Lower lobe of right lung (tissue), 2 donors: ENCODE measurements at places on chromosomes 2 and 18.

DNA sequence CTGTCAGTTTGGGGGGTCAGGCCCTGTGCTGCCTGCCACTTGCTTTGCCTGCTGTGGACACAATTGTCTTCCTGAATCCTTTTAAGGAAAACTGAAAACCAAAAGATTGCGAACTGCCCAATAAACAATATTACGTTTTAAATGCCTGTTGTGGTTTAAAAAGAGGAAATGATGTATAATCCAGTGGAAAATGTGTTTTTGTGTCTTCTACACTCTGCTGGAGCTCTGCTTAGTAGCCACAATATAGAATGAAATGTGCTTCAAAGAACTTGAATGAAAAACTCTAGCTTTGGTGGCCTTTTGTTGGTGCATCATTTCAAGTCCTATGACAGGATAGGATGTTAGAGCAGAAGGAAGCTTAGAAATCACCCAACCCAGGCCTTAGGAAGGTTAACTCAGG is 23.2 kb upstream of the CABYR start:
- H3K4me1 ChIP-seq: no peaks in the 10 kb centered on the region
- H3K36me3 ChIP-seq: no peaks in the 10 kb centered on the region
- no peak for DNase-seq
- H3K4me3 ChIP-seq: no peak overlapping the region
- no peak overlapping the region for H3K27ac ChIP-seq

- no peak for DNase-seq
- no peaks in the 10 kb centered on the region for H3K36me3 ChIP-seq
- H3K27me3 ChIP-seq: no peaks in the 10 kb centered on the region
- H3K4me3 ChIP-seq: no peak overlapping the region
These were observed 57.4 kb upstream of the B3GNT7 start for GRCh38 chr2:231337807-231338759.

DNA sequence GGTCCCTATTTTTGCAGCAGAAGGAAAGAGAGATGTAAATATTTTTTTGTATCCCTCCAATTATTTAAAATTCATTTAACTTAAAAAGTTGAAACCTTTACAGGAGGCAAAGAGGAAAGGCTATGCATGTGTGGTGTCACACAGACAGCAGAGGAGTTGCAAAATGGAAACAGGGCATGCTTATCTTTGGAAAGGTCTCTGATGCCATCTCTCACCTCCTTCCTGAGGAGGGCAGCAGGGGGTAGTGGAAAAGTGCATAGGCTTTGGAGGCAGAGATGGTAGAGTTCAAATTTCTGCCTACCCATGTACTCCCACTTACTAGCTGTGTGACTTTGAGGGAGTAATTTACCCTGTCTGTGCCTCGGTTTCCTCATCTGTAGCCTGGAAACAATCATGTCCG is 99.6 kb upstream of the MCFD2 start:
- DNase-seq: no peak
- peaks cover 27% of the 10 kb centered on the region for H3K4me1 ChIP-seq
- no peak overlapping the region for H3K4me3 ChIP-seq
- H3K27me3 ChIP-seq: no peaks in the 10 kb centered on the region
- no peak overlapping the region for H3K27ac ChIP-seq

DNA sequence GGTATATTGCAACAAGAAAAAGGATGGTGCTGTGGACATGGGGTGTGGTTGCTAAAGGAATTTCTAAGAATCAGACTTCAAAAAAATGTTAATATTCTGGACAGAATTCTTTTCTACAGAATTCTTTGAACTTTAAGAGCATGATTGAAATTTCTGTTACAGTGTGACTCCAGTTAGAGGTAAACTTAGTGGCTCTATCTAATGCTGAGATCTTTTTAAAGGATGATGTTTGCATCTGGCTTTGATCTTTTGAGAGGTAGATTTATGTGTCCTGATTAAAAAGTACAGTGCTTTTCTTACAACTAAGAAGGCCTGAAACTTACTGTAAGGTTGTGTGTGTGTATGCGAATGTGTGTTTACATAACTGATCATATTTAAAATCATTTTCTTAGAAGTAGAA is 25.4 kb downstream of the NCK2 start:
- peaks cover 30% of the 10 kb centered on the region for H3K4me1 ChIP-seq
- DNase-seq: no peak
- H3K4me3 ChIP-seq: no peak overlapping the region

DNA sequence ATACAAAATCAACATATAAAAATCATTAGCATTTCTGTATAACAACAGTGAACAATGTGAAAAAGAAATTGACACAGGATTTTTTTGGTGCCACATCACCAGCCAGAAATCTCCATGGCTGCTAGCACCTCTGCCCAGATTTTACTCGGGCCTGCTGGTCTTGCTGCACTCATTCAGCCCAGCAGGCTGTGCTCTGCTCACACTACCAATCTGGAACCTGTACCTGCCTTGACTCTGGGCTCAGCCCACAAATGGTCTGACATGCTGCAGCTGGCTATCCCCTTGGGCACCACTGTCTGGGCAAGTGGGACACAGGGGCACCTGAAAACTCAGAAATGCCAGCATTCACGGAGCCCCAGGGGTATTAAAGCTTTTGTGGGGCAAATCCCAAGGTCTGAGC is 392.5 kb upstream of the NRXN1 start:
- H3K4me1 ChIP-seq: no peaks in the 10 kb centered on the region
- no peak overlapping the region for H3K27ac ChIP-seq
- DNase-seq: no peak

DNA sequence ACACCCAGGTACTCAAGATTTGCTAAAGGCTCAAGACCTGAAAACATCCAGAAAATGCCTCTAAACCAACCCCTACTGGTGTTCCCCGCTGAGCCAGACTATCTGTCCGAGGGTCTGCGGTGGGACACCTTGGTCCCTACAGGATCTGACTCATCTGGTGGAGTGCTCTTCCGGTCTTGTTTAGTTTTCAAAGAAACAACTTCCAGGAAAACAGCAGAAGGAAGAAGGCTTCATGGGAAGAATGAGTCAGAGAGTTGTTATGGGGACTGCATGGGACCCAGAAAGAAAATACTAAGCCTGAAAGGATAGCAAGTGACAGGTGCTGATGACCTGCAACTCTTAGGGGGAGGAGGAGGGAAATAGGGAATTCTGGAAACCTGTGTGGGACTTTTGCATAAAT is 41.3 kb downstream of the ZFP36L2 start:
- no peak overlapping the region for H3K4me3 ChIP-seq
- no peaks in the 10 kb centered on the region for H3K27me3 ChIP-seq
- H3K36me3 ChIP-seq: no peaks in the 10 kb centered on the region

DNA sequence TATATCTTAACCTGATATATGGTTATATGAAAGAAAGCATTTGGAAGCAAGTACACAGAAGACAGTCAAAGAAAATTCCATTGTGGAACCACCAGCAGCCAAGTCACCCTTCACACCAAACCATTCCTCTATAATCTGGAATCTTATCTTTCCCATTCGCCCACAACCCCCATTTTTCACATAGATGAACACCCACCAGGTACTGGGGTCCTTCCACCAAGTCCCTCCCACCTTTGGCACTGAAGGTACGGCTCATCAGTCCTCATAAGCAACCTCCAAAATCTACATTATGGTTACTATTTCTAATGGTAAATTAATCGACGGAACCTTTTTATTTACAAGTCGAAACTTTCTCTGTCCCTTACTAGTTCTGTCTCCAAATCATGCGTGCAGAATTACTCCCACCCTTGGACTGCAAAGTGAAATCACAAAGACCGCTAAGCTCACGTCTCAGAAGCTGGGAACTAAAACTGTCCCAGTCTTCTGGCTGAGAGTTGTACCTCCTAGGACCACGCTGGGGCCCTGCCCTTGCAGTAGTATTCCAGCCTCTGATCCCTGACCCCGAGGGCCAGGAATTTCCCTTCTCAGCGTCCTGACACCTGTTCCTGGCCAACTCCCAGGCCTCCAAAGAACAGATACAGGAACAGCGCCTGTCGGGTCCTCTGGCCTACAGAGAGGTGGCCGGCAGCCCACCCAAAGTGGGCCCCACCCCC is 702 bp downstream of the OLA1 start:
- DNase-seq: no peak
- no peaks in the 10 kb centered on the region for H3K27me3 ChIP-seq
- H3K4me3 ChIP-seq: peak overlapping the region; percentile 88
- H3K36me3 ChIP-seq: peaks cover 8% of the 10 kb centered on the region
- H3K4me1 ChIP-seq: peaks cover 18% of the 10 kb centered on the region
- H3K27ac ChIP-seq: peak overlapping the region; percentile 86

DNA sequence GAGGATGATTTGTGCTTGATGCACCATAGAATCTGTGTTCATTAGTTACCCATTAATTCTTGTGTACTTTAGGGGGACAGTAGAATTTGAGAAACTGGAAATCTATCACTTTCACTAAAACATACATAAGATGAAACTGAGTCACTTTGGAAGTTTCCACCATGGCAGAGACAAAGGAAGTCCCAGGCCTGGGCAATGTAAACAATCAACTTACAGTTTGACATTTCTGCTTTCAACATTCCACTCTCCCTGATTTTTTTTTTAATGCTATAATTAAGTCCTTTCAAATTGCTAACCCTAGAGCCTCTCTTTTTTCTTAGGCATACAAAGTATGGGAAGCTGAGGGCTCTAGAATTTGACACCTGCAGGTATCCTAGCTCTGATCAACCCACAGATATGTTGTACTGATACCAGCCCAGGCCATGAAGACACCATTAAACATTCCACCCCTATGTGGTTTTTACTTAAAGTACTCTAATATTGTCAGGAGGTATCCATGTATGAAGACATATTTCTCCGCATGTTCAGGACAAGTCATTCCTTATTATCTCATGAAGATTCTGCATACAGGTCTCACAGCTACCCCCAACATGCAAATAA is 88.5 kb upstream of the GLS start:
- no peak overlapping the region for H3K4me3 ChIP-seq
- no peak overlapping the region for H3K27ac ChIP-seq
- no peaks in the 10 kb centered on the region for H3K36me3 ChIP-seq
- DNase-seq: no peak
- H3K27me3 ChIP-seq: no peaks in the 10 kb centered on the region

DNA sequence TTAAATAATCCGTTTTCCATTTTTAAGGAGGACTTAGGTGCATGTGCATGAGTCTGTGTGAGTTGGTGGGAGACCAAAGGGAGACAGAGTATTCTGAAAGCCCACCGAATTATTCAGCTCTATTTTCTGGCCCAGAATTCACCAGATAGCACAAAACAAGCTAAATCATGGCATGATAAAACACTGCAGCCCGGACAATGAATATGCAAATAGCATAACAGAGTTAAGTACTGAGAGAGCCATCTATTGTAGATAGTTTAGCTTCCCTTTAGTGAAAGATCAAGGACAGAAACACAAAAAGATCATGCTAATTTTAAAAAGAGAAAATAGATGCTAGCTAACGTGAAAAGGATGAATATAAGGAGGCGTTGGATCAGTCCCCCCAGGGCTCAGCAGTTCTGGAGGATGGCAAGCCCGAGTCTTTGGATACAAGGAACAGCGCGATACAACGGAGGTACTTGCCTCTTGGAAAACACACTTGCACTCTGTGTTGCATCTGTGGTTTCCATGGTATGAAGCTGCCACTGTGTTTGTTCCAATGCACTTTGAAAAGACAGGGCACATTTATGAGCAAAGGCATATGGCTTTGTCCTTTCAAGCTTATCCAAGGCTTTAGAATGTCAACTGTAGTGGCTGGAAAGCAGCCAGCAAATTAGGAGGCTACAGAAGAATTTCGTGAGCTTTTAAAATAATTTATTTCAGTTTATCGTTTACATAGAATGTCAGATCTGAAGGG is 119.9 kb downstream of the LYPD1 start:
- H3K4me3 ChIP-seq: no peak overlapping the region
- H3K4me1 ChIP-seq: no peaks in the 10 kb centered on the region
- no peak overlapping the region for H3K27ac ChIP-seq
- H3K36me3 ChIP-seq: no peaks in the 10 kb centered on the region
- no peak for DNase-seq
- H3K27me3 ChIP-seq: no peaks in the 10 kb centered on the region

DNA sequence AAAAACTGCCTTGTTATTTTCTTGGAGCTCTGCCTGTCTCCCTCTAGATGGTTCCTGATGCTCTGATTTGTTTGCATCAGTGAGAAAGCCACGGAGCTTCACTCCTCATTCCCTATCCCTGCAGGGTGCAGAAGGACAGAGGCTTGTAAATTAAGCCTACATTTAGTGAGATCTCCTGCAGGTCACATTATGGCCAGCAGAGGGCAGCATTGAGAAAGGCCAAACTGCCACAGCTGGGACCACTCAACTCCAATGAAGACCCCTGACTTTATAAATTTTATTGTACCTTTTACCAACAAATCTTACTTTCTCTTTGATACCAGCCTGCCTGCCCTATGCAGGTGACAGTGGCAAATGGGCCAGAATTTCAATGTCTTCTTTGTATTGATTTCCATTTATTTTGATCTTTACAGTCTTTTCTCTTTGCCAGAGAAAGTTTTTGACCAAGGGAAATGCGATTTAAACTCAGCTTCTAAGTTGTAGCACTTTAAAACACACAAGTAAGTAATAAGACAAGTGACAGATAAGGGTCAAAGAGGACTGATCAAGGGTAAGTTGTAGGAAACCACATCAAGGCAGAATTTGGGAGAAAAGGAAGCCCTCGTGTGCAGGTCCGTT is 1029.1 kb upstream of the KLHL29 start:
- H3K36me3 ChIP-seq: no peaks in the 10 kb centered on the region
- H3K27me3 ChIP-seq: no peaks in the 10 kb centered on the region
- no peak overlapping the region for H3K27ac ChIP-seq
- H3K4me1 ChIP-seq: no peaks in the 10 kb centered on the region

- H3K36me3 ChIP-seq: no peaks in the 10 kb centered on the region
- H3K27me3 ChIP-seq: no peaks in the 10 kb centered on the region
- H3K27ac ChIP-seq: no peak overlapping the region
- H3K4me3 ChIP-seq: no peak overlapping the region
These were observed 51.7 kb downstream of the ARMC9 start for GRCh38 chr2:231250146-231250545.

DNA sequence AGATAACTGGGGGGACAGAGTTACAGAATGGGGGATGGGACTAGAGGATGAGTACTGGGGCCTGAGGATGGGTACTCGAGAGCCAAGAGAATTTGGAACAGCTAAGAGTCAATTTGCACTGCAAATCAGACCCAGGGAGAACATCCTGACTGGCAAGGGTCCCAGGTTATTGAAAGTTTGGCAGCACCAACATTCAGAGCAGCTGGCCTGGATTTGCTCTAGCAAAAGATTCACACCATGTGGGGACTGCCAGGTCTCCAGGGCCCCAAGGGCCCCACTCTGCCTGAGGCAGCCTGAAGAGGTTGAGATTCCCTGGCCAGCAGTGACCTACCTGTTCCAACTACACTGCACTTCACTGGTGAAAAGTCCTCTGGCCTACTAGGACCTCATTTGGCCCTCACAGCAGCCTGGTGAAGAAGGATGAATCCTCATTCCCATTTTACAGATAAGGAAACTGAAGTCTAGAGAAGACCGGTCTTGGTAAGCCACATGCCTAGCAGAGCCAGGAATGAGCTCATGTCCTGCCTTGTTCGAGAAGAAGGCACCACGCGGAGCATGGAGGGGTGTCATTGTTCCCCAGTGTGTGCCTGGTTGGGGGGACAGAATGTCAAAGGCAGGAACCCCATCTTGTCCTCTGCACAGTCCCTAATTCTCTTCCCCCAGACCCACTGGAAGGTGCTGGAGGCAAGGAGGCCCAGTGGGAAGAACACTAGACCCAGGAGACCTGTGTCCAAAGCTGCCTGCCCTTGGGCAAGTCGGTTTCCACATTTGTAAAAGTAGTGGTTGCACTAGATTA is 258.6 kb downstream of the TNS1 start:
- no peak overlapping the region for H3K4me3 ChIP-seq
- no peak for DNase-seq
- no peaks in the 10 kb centered on the region for H3K36me3 ChIP-seq
- no peaks in the 10 kb centered on the region for H3K27me3 ChIP-seq
- peaks cover 8% of the 10 kb centered on the region for H3K4me1 ChIP-seq
- H3K27ac ChIP-seq: no peak overlapping the region
